ENCODE measurements at places on chromosomes 13 and 19. TPM values are rescaled to one million over a fixed set of nuclear protein-coding genes. Genes with fewer than 3 reads are reported as not detected.

DNA sequence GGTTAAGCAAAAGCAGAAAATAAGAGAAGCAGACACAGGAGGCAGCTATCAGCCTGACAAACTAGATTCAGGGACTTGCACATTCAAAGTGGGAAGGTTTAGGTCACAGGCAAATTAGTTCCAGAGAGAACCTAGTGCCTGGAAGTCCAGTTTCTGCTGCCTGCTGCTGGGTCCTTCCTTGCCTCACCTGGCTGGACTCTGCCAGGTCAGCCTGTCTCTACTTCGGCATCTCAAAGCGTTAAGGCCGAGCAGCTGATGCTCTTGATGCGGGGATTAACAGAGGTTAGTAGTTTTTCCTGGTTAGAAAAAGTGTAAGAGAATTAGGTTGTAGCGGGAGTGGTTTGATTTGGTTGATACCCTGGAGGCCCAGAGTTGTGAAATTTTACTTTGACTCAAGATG lies 52.0 kb downstream of the KLF5 start:
- no peak for DNase-seq

DNA sequence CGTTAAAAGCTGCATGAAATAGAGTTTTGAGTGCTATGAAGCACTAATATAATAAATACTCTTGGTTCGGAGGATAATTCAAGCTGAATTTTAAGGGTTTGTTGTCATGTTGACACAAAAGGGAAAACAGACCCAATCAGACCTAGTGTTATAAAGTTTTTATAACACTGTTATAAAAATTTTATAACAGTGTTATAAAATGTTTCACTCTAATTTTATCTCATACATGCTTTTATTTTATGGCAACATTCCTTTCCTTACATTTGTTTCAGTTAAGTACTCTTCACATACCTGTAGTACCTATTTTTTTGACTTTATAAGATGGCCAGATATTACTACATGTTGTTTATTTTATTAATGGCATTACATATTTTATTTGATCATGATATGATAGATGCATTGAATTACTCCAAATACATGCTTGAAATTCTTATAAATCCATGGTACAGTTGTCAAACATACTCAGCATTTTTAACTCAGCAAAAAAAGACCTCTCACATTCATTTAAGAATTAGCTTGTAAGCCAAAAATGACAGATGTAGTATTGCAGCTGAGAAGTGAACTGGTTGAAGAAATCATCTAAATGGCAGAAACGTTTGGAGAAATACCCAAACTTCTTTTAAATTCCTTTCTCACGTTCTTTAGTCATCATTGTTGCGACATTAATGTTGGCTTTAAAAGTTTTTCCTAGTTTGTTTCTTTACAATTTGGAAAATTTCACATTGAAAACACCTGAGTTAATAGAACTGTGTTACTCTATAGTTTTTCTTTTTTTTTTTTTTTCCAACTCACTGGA lies 104.5 kb downstream of the PIBF1 start:
- no peak for DNase-seq

- DNase-seq = no peak
Observed at GRCh38 chr13:80047406-80047805, 293.5 kb downstream of the SPRY2 start.

- no peak for DNase-seq
Observed at GRCh38 chr19:1880611-1881392, 4.5 kb downstream of the ABHD17A start.

DNA sequence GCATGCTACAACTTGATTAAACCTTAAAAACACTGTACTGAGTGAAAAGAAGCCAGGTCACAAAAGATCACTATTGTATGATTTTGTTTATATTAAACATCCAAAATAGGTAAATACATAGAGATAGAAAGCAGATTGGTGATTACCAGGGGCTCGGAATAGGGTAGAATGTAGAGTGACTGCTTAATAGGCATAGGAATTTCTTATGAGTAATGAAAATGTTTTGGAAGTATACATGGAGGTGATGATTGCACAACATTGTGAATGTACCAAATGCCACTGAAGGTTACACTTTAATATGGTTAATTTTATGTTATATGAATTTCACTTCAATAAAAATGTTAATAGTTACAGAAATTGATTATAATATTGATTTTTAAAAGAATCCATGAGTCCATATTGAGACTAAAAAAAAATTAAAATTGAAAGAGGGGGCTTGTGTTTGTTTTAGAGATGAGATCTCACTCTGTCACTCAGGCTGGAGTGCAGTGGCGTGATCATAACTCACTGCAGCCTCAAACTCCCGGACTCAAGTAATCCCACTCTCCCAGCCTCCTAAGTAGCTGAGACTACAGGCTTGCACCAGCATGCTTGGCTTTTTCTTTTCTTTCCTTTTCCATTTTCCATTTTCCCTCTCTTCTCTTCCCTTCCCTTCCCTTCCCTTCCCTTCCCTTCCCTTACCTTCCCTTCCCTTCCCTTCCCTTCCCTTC lies 85.1 kb downstream of the FNDC3A start:
- no peak for DNase-seq

DNA sequence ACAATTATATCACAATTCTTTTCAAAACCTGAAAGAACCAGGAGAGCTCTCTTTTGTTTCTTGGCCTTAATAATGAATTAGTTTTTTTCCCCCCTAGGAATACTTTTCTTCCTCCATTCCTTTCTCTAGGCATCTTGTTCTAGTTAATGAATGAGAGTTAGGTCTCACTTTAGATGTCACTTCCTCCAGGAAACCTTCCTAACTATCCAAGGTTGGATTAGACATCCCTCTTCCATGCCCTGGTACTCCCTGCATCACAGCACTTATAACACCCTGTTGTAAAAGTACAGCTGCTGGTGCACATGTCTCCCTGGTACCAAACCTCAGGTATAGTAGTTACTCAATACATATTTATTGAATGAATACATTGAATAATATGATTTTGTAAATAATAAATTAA lies 21.2 kb upstream of the DGKH start:
- DNase-seq = no peak

DNA sequence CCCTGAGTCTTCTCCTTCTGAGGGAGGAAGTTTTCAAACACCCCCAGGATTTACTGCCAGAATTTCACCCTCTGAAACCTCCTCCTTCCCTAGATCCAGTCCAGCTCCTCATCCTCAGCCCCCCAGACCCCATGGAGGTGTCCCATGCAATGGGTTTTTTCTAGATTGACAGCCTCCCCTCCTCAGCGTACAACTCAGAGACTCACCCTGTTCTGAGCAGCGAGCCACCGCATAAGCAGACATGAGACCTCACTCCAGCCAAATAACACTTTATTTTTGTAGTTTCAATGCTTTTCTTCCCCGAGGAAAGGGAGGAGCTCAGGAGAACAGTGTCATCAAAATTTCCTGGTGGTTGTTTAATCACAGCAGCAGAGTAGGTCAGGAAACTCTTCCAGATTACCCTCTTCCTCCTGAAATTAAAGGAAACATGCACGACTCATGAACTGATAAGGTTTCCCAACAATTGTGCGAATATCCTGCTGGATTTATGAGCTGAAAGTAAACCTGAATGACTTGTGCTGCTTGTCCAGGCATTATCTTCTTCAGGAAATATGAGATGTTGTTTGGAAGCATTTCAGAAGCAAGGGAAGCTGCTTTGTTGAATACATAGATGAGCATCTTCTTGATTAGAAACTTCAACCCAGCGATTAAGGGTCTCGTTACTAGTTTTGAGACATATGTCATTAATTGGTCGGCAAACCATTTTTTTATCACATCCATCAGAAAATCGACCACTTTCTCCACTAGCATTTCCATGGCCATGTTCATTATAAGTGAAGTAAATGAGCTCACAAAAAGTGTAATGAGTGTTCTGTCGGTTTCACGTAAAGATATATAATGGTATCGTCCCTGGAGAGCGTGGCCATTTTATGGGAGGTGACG lies 36.2 kb downstream of the ERICH4 start:
- no peak for DNase-seq

DNA sequence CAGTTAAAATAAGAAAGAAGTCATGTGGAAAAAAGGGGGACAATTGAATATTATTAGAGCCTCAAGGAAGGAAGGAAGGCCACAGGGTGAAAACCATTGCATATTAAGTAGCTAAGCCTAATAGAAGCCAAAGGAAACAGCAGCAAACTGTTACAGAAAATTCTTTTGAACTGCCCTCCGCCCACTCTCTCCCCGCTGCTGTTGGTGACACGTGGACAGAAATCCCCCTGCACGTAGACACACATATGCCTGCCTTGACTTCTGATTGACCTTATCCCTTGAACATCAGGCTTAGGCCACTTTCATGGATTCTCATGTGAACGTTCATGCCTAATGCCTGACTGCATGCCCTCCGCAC lies 229.1 kb downstream of the KCNRG start:
- DNase-seq = peak; percentile 59

DNA sequence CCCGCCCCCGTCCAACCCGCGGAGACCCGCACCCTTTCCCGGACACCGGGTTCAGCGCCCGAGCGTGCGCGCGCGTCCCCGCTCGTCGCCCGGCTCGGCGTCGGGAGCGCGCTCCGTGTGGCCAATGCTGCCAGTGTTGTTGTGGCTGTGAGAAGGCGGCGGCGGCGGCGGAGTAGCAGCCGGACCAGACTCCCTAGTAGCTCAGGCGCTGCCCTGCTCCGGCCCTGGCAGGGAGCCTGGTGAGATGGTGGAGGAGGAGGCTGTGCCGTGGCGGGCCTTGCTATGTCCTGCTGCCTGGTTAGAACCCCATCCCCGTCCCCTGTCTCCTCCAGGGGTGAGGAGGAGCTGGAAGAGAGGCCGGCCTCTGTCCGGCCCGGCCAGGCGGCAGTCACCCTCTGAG lies 553.2 kb downstream of the TUBA3C start:
- no peak for DNase-seq

- peak; percentile 79 for DNase-seq
Observed at GRCh38 chr19:7287722-7288121, 6.5 kb downstream of the INSR start.

DNA sequence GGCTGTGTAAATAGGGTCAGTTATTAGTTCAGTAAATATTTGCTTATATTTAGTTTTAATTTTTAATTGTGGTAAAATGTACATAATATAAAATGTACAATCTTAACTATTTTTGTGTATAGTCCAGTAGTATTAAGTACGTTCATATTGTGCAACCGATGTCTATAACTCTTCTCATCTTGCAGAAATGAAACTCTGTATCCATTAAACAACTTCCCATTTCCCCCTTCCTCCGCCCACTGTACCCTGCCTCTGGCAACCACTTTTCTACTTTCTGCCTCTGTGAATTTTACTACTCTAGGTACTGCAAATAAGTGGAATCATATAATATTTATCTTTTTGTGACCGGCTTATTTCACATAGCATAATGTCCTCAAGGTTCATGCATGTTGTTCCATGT lies 24.4 kb downstream of the UBAC2 start:
- no peak for DNase-seq

- DNase-seq = no peak
Observed at GRCh38 chr19:8335343-8336071, 7.6 kb downstream of the KANK3 start.

DNA sequence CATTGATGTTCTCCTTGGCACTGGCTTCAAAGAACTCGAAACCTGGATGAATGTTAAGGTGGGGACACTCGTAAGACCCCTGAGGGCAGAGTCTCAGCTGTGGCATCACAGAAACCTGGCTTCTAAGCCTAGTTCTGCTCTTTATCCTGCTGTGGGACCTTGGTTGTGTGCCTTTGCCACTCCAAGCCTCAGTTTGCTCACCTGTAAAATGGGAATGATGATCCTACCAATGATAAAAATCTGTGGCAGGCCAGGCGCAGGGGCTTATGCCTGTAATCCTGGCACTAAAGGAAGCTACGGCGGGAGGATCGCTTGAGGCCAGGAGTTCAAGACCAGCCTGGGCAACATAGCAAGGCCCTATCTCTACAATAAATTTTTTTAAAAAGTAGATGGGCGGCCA lies 13.9 kb downstream of the RAB3D start:
- no peak for DNase-seq

GRCh38 chr13:43081866-43082265 lies 58.5 kb downstream of the DNAJC15 start:
- no peak for DNase-seq

- DNase-seq = no peak
Observed at GRCh38 chr13:40185414-40185813, 481.0 kb downstream of the FOXO1 start.

CEBPA gene
- 103 TPM for total RNA-seq

KANK2 gene
- total RNA-seq = 12.9 TPM

FLT1 gene
- total RNA-seq = 0.02 TPM

CXCL17 gene
- not detected for total RNA-seq

GPR18 gene
- total RNA-seq = not detected

FIZ1 gene
- 3.4 TPM for total RNA-seq

LCP1 gene
- total RNA-seq = 2.1 TPM

IL17D gene
- 2.2 TPM for total RNA-seq

STAP2 gene
- 39.0 TPM for total RNA-seq
